ENCODE measurements at places on chromosomes 12 and 14.

DNA sequence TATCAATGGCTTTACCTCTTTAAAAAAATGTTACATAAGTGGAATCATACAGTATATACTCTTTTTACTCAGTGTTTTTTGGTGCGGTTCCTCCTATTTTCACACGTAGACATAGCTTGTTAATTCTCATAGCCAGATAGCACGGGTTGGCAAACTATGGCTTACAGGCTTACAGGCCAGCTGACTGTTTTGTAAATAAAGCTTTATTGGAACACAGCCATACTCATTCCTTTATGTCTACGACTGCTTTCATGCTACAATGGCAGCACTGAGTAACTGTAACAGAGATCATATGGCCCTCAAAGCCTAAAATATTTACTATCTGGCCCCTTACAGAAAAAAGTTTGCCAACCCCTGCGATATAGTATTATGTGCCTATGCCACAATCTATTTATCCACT is 5.8 kb upstream of the DAAM1 start:
- no peak for DNase-seq

GRCh38 chr12:2124466-2125023 is 71.8 kb downstream of the CACNA1C start:
- no peak for DNase-seq

GRCh38 chr14:61322799-61323290 is 1.5 kb downstream of the PRKCH start:
- DNase-seq, result no peak

DNA sequence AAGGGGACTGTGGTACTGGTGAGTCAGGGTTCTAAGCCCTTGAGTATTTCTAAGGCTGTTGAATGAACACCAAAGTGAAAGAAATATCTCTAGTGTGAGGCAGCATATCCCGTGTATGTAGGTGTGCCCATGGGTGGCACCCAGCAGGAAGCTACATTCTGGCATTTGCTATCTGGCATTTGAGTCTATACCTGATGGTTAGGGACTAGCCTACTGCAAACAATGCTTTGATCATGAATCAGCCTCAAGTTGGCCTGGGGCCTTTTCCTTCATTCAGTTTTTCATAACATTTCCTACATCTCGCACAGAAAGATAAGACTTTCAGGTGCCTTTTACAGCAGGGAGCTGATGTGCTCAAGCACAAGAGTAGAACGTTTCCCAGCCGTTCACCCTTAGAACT is 85.7 kb upstream of the E2F7 start:
- DNase-seq, result no peak

DNA sequence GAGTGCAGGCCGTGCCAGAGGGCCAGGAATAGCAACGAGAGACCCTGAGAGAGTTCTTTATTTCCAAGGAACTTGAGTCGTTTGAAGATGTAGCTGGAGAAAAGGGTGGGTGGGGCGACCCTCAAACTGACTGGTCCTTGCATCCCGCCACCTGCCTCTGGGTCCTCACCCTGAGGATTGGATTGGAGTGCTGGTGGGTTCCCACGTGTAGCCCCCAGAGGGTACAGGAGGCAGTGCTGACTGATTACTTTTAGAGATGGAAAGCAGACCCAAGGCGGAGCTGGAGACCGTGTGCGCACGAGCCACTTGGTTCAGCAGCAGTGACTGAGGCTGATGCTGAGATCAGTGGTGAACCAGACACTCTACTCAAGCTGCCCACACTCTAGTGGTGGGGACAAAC is 6.9 kb downstream of the EMG1 start:
- DNase-seq, result no peak

DNA sequence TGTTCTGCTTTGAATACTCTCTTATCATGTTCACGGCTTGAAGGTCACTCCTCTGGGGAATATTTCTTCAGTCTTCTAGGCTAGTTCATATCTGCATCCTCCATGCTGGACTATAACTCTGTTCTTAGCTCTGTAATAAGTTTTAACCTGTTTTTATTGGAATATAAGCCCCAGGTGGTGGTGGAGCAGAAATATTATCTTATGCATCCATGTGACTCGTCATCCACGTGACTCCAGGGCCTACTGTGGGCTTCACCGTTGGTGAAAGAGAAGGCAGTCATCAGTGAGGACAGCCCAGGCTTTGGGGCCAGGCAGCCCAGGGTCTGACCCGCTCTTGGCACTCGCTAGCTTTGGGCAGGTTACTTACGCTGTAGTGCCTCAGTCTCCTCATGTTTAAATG is 87.1 kb downstream of the ETNK1 start:
- DNase-seq, result no peak

DNA sequence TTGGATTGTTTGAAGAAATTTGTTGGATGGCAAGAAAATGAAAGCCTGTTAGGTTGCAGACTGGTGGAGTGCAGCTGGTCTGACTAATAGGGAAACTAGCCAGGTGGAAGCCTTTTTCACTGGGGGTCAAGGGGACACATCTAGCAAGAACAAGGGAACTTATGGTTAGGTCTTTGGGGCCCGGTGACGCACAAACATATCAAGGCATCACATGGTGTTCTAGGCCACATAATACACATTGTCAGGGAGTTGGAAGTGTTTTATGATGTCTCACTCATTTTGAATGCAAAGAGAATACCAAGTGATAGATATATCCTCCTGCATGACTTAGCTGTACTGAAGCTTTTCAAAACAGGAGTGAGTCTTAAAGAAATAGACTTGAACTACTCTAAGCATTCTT is 351.2 kb downstream of the KCNH5 start:
- no peak for DNase-seq

GRCh38 chr12:72610854-72611358 is 338.7 kb downstream of the TRHDE start:
- no peak for DNase-seq

DNA sequence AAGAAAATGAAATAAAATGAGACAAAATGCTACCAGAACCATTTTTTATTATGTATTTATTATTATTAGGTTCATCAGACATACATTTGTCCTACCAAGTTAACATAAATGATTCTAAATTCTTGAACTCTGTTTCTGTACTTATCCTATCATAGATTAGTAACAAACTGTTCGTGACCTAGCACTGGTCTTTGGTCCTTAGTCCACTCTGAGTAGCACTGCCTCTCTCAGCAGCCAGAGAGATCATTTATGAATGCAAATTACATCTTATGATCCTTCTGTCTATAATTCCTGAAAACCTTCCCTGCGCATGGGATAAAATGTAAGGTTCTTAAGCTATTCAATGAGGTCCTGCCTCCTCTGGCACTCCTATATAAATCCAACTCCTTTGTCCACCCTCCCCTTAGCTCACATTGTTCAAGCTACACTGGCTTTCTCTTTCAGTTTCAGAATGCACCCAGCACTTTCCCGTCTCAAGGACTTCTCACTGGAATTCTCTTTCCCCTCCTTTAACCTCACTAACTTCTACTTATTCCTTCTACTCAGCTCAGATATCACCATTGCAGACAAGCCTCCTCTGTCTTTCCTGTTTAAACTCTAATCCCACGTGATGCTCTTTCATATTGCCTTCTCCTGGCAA is 17.1 kb downstream of the PDZRN4 start:
- DNase-seq, result no peak

DNA sequence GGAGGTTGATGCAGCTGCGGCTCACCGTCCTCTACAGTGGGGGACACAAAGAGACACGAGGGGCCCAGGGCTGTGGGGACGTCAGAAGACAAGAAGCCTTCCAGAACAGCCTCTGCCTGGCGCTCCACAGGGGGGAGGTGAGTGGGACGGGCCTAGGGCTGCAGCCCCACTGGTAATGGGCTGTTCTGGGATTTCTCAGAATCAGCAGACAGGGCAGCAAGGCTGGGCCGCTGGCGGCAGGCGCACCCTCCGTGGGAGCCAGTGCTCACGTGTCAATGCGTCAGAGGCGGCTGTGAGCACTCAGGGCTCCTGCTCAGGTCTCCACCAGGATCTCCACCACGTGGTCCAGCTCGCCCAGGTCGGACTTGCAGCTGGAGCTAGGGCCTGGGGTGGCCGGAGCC is 10.0 kb downstream of the CDCA4 start:
- DNase-seq, result no peak

DNA sequence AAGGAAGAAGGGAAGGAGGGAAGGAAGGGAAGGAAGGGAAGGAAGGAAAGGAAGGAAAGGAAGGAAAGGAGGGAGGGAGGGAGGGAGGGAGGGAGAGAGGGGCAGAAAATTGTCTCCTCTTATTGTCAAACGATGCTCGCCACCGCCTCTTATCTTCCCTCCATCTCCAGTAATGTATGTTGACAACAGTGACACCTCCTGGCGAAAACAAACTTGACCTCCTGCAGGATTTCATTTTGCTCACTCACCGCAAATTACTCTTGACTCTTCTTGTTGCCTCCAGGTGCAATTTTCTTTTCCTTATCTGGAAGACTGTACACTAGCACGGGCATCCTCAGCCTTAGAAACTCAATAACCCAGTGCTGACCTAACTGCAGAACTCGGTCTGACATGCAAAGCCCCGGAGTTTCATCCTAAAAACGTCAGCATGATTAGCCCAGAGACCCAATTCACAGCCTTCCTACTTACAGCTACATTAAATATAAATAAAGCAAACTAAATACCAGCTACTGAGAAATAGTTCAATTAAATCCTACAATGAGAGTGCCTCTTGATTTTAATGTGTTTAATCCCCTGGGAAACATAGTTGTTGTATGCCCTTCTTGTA is 512.4 kb upstream of the TMPO start:
- DNase-seq, result peak; percentile 2

- no peak for DNase-seq
Observed at GRCh38 chr12:96091833-96092232, 56.4 kb upstream of the LTA4H start.

DNA sequence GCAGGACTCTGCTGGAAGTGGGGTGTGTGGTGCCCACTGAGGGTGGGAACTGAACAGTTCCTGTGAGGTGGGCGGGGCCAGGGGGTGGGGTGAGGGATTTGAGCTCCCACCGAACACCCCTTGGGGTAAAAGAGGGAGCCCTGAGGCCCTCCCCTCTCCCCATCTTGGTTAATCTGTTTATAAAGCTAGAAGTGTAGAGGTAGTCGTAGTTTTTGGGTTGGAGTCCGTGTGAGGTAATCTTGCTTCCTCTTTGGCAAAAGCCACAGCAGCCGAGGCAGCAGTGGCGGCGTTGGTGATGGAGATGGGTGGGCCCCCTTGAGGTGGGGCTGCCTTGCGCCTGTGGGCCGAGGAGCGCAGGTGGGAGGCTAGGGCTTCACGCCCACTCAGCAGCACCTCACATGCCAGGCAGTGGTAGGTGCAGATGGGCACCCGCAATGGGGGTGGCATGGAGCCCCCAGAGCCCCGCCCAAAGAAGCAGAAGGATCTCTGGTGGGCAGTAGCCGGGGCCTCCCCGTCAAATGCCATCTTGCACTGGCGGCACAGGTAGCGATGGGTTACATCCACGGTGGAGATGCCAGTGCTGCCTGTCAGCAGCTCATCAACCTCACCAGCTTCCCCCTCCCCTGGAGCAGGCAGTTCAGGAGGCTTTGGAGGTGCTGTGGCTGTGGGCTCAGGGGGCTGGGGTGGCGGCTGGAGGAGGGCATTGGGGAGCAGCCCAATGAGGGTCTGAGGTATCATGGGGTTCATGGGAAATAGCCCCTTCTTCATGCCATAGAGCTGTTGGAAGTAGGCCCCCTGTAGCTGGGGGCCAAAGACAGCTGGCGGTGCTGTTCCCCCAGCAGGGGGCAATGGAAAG is 29.6 kb downstream of the ZFHX2 start:
- no peak for DNase-seq

DNA sequence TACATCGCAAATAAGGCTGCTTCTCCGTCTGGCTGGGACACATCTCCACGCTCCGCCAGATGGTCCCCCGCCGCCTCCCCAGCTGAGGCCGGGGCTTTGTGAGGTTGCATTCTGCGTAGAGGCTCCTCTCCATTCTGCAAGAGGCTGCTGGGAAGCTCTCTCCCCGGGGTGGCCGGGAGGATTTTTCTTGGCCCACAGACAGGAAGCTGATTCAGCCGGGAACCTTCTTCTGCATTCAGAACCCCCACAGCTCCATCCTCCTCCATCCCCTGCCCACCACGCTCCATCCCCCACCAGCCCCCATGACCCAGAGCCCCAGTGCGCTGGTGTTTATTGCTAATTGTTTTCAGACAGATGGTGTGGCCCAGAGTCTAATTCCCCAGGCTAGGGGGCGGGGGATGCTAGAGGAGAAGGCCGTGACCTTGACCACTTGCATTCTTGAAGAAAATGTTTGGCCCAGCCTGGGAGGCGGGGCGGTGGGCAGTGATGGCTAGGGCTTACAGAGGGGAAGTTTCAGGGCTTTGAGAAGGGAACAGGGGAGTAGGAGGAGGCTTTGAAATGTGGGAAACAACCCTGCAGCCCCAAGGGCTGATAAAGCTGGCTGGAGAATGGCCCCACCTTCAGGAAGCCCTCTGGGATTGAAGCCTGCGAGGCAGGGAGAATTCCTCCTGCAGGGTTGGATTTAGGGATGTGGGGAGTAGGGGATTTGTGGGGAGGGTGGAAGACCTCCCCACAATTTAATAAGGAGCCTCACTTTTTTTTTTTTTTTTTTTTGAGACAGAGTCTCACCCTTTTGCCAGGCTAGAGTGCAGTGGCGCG is 88.5 kb upstream of the NCOR2 start:
- DNase-seq, result peak; percentile 82

DNA sequence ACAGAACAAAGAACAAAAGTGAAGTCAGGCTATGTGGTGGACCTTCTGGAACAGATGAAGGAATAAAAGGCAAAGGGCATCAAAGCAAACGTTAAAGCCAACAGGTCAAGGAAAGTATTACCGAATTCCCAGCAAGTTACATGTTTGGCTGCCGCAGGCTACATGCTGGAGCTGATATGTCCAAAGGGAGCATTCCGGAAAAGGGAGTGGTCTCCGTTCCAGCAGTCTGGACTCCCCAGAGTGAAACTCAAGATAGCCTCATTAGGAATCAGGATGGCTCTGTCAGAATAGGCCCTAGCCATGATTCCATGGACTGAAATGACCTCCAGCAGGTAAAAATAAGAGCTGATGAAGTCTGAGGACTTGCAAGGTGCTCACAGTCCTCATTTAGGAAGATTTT is 379.8 kb upstream of the PRICKLE1 start:
- peak; percentile 72 for DNase-seq

DNA sequence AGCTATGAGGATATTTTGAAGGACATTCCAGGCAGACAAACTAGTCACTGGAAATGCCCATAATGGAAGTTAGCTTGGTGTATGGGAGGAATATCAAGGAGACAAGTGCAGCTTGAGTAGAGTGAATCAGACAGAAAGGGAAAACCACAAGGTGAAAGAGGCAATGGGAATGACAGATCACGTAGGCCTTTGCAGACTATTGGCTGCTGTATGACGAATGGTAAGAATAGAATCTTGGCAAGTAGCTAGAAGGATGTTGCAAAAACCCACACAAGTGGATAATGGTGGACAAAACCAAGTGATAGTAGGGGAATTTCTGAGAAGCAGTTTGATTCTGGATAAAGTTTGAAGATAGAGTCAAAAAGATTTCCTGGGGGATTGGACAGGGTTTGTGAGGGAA is 196.9 kb upstream of the NOVA1 start:
- peak; percentile 8 for DNase-seq

- no peak for DNase-seq
Observed at GRCh38 chr12:59675461-59675860, 79.6 kb downstream of the SLC16A7 start.

DNA sequence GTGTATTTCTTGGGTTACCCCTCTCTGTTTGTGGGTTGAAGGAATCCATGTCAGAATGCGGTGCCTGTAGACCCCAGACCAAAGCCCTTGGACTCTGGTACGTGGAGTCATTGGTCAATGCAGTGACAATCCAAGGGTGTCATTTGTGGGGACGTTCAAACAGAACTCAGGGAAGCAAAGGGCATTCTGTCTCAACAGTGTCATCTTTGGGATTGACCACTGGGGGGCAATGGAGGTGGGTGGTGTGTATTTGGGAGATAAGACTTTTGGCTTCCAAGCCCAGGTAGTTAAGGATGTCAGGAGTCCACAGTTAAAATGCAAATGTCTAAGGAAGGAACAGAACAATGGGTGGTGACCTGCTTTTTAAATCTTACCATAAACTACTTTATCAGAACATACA is 54.6 kb upstream of the CCDC175 start:
- peak; percentile 6 for DNase-seq
